ENCODE measurements at places on chromosomes 12 and 14. TPM values are rescaled to one million over a fixed set of nuclear protein-coding genes. Genes with fewer than 3 reads are reported as not detected.
A peak's percentile ranks its signal among the peaks of the same experiment; 100 is the strongest.

Gene CCDC196
- not detected for total RNA-seq

Gene BICDL1
- total RNA-seq = 25.7 TPM

Gene FLVCR2
- 1.4 TPM for total RNA-seq

Gene DDHD1
- total RNA-seq = 12.7 TPM

Gene GUCY2C
- not detected for total RNA-seq

Gene MYF6
- not detected for total RNA-seq

Gene KLRC2
- total RNA-seq = not detected

Gene BEST3
- 0.88 TPM for total RNA-seq

Gene TRIM9
- total RNA-seq = 1.6 TPM

Gene ARHGAP9
- total RNA-seq = 0.39 TPM

Gene GPRC5D
- not detected for total RNA-seq

Gene STRAP
- total RNA-seq = 119 TPM

Gene PLEKHH1
- total RNA-seq = 11.8 TPM

Gene AICDA
- total RNA-seq = not detected

Gene OASL
- total RNA-seq = 231 TPM

Gene ABHD12B
- not detected for total RNA-seq

Gene MGAT4C
- total RNA-seq = not detected

GRCh38 chr14:74368026-74368425 lies 19.8 kb downstream of the VRTN start:
- H3K36me3 ChIP-seq = no peaks in the 10 kb centered on the region
- no peak for DNase-seq
- no peak overlapping the region for H3K27ac ChIP-seq

- H3K4me3 ChIP-seq = no peak overlapping the region
- no peaks in the 10 kb centered on the region for H3K27me3 ChIP-seq
- H3K36me3 ChIP-seq = no peaks in the 10 kb centered on the region
- no peak for DNase-seq
Measured at GRCh38 chr14:64591809-64592208, 42.0 kb downstream of the PPP1R36 start.

- no peaks in the 10 kb centered on the region for H3K27me3 ChIP-seq
- DNase-seq = no peak
- peak overlapping the region; percentile 94 for H3K4me3 ChIP-seq
- H3K36me3 ChIP-seq = peaks cover 33% of the 10 kb centered on the region
- H3K4me1 ChIP-seq = peaks cover 25% of the 10 kb centered on the region
Measured at GRCh38 chr12:6452944-6453630, 1.2 kb downstream of the TAPBPL start.

GRCh38 chr12:82721726-82722125 lies 35.0 kb downstream of the TMTC2 start:
- DNase-seq = no peak
- H3K4me1 ChIP-seq = no peaks in the 10 kb centered on the region
- no peaks in the 10 kb centered on the region for H3K27me3 ChIP-seq
- no peak overlapping the region for H3K4me3 ChIP-seq
- no peaks in the 10 kb centered on the region for H3K36me3 ChIP-seq

GRCh38 chr14:55843718-55844403 lies 263.9 kb downstream of the KTN1 start:
- no peak overlapping the region for H3K4me3 ChIP-seq
- H3K4me1 ChIP-seq = peaks cover 45% of the 10 kb centered on the region
- H3K27ac ChIP-seq = no peak overlapping the region
- H3K27me3 ChIP-seq = no peaks in the 10 kb centered on the region

GRCh38 chr14:26595926-26596542 lies 1.8 kb downstream of the NOVA1 start:
- H3K27me3 ChIP-seq = no peaks in the 10 kb centered on the region
- H3K27ac ChIP-seq = no peak overlapping the region
- H3K36me3 ChIP-seq = no peaks in the 10 kb centered on the region
- no peaks in the 10 kb centered on the region for H3K4me1 ChIP-seq

DNA sequence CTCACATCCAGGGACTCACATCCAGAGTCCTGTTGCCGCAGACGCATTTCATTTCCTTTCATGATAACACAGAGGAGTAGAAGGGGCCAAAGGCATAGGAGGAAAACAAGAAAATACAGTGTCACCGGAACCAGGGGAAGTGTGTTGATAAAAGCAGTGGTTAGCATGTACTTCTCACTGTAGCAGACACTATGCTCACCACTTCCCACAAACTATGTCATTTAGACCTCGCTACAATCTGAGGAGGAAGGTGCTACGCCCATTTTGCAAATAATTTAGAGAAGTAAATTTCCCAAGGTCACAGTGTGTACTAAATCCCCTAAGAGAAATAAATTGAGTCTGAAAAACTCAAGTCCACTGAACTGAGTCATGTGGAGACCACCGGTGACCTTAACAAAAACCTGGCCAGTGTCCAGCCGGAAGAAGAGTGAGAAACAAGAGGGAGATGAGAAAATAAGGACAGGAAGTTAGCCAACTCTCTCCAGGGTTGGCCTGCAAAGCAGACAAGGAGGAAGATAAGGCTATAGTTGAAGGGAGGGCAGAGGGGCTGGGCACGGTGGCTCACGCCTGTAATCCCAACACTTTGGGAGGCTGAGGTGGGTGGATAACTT lies 25.8 kb upstream of the TMCC3 start:
- peaks cover 9% of the 10 kb centered on the region for H3K4me1 ChIP-seq
- no peak overlapping the region for H3K4me3 ChIP-seq
- H3K36me3 ChIP-seq = no peaks in the 10 kb centered on the region
- no peak for DNase-seq
- no peak overlapping the region for H3K27ac ChIP-seq
- peaks cover 7% of the 10 kb centered on the region for H3K27me3 ChIP-seq

DNA sequence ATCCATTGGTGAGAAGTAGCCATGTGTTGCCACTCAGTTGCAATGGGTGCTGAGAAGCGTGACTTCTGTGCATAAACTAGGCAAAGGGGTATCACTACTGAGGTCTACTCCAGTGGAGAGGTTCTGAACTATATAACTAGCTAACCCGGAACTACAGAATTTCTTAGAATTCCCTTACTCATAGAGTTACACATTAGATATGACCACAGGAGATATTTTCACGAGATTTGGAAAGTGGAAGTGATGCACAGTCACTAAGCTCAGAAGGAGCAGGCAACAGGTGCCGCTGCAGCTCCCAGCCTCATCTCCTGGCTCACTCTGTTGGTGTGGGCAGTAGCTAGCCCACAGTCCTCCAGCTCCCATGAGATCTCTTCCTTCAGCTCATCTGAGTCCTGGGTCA lies 136.6 kb downstream of the SSPN start:
- H3K4me1 ChIP-seq = no peaks in the 10 kb centered on the region
- H3K27ac ChIP-seq = no peak overlapping the region
- no peak for DNase-seq
- H3K4me3 ChIP-seq = no peak overlapping the region

- H3K27me3 ChIP-seq = no peaks in the 10 kb centered on the region
- H3K4me1 ChIP-seq = peaks cover 7% of the 10 kb centered on the region
- no peak overlapping the region for H3K4me3 ChIP-seq
- H3K27ac ChIP-seq = no peak overlapping the region
- H3K36me3 ChIP-seq = no peaks in the 10 kb centered on the region
Measured at GRCh38 chr12:69457433-69457832, 12.8 kb upstream of the FRS2 start.

- no peak for DNase-seq
- no peaks in the 10 kb centered on the region for H3K36me3 ChIP-seq
- no peak overlapping the region for H3K27ac ChIP-seq
- no peaks in the 10 kb centered on the region for H3K4me1 ChIP-seq
Measured at GRCh38 chr12:65015850-65016249, 105.3 kb downstream of the WIF1 start.

DNA sequence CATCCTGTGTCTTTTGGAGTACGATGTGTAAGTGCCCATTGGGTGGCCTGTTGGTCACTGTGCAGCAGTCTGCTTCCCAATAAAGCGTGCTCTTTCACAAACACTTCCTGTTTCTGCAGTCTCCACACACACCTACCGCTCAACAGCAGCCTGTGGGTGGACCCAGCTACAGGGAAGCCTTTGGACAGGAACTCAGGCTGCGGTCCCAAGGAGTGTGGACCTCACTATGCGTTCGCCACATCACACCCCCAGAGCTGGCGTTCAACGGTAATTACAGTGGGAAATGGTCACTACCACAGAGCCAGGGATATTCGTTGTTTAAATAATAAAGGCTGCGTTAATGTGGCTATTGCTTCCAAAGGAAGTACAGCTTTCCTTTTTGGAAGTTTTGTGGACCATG lies 16.2 kb downstream of the PSMC1 start:
- no peak overlapping the region for H3K4me3 ChIP-seq
- DNase-seq = no peak
- peaks cover 67% of the 10 kb centered on the region for H3K36me3 ChIP-seq

GRCh38 chr12:13880613-13881012 lies 100.8 kb downstream of the GRIN2B start:
- no peaks in the 10 kb centered on the region for H3K4me1 ChIP-seq
- no peak overlapping the region for H3K4me3 ChIP-seq
- DNase-seq = no peak
- H3K27me3 ChIP-seq = no peaks in the 10 kb centered on the region

DNA sequence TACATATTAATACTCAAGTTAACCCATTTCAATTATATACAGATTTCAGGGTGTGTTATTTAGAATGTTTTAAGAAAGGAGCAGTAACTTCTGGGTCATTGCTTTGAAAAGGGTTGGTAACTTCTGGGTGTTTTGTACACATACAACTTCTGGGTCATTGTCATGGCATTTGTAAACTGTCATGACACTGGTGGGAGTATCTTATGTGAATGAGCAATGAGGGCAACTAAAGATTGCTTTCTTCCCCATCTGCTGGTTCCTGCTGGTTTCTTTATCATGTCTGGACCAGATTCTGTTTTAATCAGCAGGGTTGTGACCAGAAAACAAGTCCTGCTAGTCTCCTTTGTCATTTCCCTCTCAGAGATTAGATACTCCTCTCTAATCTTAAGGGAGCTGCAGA lies 713.3 kb downstream of the LRFN5 start:
- H3K4me1 ChIP-seq = no peaks in the 10 kb centered on the region
- no peak for DNase-seq
- H3K27me3 ChIP-seq = no peaks in the 10 kb centered on the region
- no peak overlapping the region for H3K4me3 ChIP-seq

- no peak for DNase-seq
- no peaks in the 10 kb centered on the region for H3K4me1 ChIP-seq
- H3K27me3 ChIP-seq = no peaks in the 10 kb centered on the region
- H3K36me3 ChIP-seq = no peaks in the 10 kb centered on the region
- H3K4me3 ChIP-seq = no peak overlapping the region
Measured at GRCh38 chr14:88421286-88421685, 35.8 kb downstream of the SPATA7 start.

- no peaks in the 10 kb centered on the region for H3K36me3 ChIP-seq
- H3K4me1 ChIP-seq = no peaks in the 10 kb centered on the region
- no peaks in the 10 kb centered on the region for H3K27me3 ChIP-seq
- no peak for DNase-seq
- H3K27ac ChIP-seq = no peak overlapping the region
- no peak overlapping the region for H3K4me3 ChIP-seq
Measured at GRCh38 chr14:79660053-79660939, 551.0 kb downstream of the DIO2 start.

GRCh38 chr14:99213527-99213971 lies 58.4 kb downstream of the BCL11B start:
- no peaks in the 10 kb centered on the region for H3K36me3 ChIP-seq
- no peak for DNase-seq
- H3K4me3 ChIP-seq = no peak overlapping the region
- no peak overlapping the region for H3K27ac ChIP-seq

DNA sequence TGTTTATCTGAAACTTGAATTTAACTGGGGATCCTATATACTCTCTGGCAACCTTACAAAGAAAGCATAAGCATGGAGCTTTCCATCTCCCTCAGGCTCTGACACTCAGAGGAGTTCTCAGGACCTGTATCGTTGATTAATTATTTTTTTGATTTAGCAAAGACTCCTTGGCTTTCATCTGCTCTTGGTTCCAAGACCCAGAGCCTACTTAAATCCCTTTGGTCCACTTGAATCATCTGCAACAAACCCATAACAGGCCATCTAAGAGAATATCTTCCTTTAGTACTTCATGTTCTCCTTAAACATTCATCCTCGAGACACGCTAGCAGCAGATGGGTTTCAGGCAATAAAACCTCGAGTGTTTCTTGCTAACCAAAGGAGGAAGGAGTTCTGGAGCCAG lies 85.4 kb downstream of the ZFP36L1 start:
- no peaks in the 10 kb centered on the region for H3K27me3 ChIP-seq
- H3K4me1 ChIP-seq = peaks cover 27% of the 10 kb centered on the region
- H3K36me3 ChIP-seq = no peaks in the 10 kb centered on the region
- no peak overlapping the region for H3K4me3 ChIP-seq
- no peak for DNase-seq
- H3K27ac ChIP-seq = no peak overlapping the region

- no peaks in the 10 kb centered on the region for H3K36me3 ChIP-seq
- H3K27me3 ChIP-seq = no peaks in the 10 kb centered on the region
- H3K27ac ChIP-seq = no peak overlapping the region
- H3K4me1 ChIP-seq = no peaks in the 10 kb centered on the region
- no peak for DNase-seq
Measured at GRCh38 chr12:79086541-79087296, 222.1 kb downstream of the SYT1 start.

DNA sequence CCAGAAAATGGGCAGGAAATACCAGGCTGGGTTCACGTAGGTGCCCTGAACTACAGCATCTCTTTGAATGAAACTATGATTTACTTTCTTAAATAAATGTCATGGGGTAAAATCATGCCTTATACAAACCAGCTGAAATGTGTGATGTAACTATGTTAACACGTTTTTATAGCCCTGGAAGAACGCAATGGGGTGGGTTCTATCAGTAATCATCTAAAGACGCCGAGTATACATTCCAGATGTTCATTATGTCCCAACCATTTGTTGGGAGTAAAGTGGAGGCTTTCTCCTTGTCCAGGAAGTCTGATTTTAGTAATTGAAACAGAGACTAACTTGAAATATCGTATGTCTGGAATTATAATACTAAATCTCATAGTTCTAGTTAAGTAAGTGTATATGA lies 16.2 kb upstream of the IGF1 start:
- DNase-seq = no peak
- H3K4me3 ChIP-seq = no peak overlapping the region
- H3K36me3 ChIP-seq = no peaks in the 10 kb centered on the region
- H3K27me3 ChIP-seq = no peaks in the 10 kb centered on the region
- no peak overlapping the region for H3K27ac ChIP-seq

DNA sequence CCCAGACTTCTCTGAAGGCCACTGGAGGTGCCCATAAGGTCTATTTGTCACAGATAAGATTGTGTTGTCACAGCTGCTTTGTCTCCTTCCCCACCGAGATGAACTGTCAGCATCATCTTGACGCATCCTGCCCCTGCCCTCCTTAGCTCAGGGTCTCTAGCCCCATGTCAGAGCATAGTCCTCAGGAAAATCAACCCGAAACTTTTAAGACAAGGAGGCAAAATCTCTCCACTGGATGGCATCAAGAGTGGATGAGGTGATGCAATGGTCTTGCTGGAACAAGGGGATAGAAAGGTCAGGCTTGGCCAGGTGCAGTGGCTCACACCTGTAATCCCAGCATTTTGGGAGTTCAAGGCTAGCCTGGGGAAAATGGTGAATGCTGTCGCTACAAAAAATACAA lies 8.2 kb downstream of the KRT79 start:
- H3K27ac ChIP-seq = no peak overlapping the region
- H3K4me3 ChIP-seq = no peak overlapping the region
- H3K27me3 ChIP-seq = no peaks in the 10 kb centered on the region

Measured in Calu3 (cell line).